RPMI8226 (cell line): ENCODE measurements at places on chromosomes 12 and 14.

- no peak for DNase-seq
These were observed 114.3 kb downstream of the NPAS3 start for GRCh38 chr14:33052943-33053342.

DNA sequence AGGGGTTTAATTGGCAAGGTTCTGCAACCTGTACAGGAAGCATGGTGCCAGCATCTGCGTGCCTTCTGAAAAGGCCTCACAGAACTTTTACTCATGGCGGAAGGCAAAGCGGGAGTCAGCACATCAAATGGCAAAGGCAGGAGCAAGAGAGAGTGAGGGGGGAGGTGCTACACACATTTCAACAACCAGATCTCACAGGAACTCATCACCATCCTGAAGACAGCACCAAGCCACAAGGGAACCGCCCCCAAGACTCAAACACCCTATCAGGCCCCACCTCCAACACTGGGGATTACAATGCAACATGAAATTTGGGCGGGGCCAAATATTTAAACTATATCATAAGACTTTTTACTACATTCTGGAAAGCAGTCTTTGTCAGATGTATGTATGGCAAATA is 38.0 kb upstream of the FKBP4 start:
- no peak for DNase-seq

DNA sequence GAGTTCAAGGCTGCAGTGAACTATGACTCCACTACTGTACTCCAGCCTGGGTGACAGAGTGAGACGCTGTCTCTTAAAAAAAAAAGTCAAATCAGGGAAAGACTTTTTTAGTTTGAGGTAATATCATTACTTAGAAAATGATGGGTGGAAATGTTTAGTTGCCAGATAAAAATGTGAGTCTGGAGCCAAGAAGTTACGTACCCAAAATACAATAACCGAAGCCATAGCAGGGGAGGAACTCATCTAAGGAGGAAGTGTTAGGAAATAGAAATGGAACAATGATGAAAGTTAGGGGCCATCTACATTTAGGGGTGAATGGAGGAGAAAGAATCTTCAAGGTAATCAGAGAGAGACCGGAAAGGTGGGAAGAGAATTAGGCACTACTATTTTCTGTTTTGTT is 98.8 kb downstream of the DACT1 start:
- no peak for DNase-seq

DNA sequence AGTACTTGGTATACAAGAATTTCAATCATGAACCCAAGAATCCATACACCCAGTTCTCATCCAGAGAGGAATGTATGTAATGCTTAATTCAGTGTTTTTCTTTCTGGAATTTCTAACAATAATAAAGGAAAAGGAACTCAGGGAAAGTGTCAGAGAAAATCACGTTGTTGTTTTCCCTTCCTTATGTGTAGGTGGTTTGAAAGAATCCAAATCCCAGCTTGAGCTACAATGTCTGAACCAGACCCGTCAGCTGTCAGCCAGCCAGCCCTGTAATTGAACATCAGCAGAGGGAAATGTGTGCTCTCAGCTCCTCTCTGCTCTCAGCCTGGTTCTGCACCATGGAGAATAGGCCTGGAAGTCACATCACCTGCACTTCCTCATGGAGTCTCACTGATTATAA is 126.5 kb downstream of the TMEM30B start:
- no peak for DNase-seq

DNA sequence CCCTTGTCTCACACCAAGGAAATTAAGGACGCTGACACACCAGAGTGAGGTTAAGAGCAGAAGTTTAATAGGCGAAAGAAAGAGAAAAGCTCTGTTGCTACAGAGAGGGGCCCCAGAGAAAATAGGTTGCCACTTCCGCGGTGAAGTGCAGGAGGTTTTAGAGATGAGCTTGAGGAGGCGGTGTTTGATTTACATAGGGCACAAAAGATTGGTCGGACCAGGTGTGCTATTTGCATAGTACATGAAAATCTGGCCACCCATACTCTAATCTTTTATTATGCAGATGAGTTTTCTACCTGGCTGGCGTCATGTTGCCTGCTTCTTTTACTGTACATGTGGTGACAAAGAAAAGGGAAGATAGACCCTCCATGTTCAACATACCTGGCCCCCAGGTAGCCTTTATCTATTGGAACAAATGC is 23.3 kb upstream of the MYF6 start:
- no peak for DNase-seq
